ENCODE measurements at places on chromosomes 2 and 18.

DNA sequence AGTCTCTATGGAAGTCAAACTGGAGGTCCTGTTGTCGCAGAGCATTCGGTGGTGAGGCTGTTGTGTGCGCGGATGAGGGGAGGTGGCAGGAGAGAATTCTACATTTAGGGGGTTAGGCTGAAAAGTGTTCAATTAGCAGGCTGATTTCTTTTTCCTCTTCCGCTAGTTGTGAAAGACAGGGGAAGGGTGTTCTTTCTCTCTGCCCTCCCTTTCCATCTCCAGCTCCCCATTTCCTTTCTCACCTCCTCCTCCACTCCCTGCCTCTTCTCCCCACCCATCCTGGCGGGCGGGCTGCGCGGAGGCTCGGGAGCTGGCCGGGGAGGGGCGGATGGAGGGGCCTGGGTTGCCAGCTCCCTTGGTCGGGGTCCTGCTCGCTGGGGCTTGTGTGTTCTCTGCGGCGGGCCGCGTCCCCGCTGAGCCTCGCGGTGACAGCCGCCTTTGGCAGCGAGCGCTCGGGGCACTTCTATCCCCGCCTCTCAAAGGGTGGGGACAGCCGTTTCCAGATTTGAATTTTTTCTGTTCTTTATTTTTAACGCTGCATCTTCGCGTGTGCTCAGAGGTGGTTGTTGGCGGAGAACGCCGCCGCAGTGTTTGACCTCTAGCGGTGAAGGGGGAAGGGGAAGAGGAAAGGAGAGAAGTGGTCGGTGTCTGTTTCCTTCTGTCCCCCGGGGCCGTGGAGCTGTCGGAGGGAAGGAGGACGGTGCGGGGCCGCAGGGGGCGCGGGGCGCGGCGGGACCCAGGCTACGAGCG, 3.6 kb downstream of the SOX11 start:
- no peak for ATAC-seq

DNA sequence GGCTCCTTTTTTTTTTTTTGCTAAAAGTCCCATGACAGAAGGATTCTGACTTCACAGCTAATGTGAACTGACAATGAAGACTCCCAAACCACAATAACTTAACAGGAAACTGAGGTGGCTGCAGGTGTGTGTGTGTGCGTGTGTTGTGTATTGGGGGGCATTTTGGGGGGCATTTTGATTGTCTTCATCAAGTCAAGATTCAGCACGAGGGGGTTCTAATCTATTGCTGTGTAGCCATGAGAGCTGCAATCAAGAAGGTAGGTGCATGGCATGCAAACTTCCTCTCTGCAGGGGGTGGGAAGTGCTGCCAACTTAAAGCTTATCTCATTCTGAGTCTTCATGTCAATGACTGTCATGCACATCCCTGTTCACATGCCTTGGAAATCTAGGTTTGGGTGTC, 25.2 kb downstream of the SPRED2 start:
- ATAC-seq, result no peak

DNA sequence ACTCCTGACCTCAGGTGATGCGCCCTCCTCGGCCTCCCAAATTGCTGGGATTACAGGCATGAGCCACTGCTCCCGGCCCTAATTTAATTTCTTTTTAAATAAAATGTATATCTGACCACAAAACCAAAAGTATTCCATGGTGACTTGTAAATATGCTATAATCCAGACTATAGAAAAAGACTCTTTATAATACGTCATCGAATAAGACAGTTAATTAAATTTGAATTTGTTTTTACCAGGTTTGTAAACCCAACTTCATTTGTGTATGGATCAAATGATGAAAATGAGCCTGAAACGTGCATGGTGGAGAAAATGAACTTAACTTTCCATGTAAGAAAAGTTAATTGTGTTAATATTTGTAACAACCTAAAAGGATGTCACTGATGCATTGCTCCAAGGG, 69.9 kb downstream of the ITGA4 start:
- ATAC-seq, result no peak

- peak; percentile 61 for ATAC-seq
Observed at GRCh38 chr18:23196119-23197007, 61.1 kb downstream of the CABLES1 start.

DNA sequence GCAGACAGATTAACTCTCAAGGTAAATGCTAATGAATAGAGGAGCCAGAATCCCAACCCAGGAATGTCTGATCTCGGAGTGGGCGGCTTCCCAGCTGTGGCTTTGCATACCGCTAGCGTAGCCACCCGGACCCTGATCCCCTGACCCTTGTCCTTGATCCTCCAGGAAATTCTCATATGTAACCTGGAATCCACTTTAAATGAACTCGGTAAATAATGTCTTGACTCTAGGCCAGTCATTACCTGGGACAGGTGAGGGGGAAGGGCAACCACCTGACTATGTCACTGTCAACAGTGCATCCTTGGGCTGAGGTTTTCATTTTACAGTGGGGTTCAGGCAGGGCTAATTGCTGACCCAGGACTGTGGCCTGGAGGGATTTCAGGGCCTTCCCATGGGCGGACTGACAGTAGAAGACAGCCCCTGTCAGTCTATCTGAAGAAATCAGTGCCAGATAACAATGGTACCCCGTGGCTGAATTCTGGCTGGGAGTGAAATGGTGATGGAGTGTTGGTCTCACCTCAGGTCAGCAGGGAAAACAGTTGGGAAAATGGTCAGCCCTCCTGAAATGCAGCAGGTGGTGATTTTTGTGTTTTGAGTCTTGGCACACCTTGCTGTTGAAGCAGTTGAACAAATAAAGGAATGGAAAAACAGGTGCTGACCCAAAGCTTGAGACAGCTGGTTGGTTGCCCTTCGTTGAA, 9.6 kb downstream of the ACKR3 start:
- no peak for ATAC-seq
